Germinal center (tissue), 1 donor: ENCODE measurements at places on chromosomes 6 and 20.

GRCh38 chr20:1469925-1470571 lies 3.4 kb upstream of the NSFL1C start:
- DNase-seq, result peak; percentile 12

DNA sequence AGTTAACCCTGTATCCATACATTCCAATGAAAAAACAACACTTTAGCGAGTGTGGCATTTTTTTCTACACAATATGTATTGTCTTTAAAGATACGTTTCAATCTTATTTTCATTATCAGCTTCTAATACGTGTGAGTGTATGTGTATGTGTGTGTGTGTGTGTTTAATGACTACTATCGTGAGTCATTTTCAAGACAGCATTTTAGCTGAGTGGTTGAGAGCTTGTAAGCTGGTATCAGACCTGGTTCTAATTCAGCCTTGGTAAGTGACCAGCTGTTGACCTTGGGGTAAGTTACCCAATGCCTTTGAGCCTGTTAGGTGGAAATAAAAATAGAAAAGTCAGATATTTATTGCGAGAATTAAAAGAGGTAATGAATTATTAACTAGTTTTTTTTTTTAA lies 320.0 kb upstream of the NT5E start:
- DNase-seq, result no peak

DNA sequence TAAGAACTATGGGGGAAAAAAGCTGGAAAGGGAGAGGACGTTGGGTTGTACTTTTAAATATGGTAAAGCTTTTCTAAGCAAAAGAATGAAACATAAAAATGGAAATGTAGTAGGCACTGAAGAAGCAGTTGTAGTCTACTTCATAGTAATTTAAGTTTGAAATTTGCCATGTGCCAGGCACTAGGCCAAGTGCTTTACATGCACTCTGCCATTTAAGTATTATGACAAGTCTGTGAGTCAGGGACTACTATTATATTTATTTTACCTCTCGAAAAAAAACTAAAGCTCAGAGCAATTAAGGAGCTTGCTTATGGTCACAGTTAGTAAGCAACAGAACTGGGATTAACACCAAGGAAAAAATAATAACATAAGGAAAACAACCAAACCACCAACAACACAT lies 257.8 kb downstream of the GMDS start:
- no peak for DNase-seq

- no peak for DNase-seq
Observed at GRCh38 chr6:39902786-39903465, 31.3 kb downstream of the MOCS1 start.

GRCh38 chr6:1903780-1904465 lies 294.2 kb downstream of the FOXC1 start:
- no peak for DNase-seq

DNA sequence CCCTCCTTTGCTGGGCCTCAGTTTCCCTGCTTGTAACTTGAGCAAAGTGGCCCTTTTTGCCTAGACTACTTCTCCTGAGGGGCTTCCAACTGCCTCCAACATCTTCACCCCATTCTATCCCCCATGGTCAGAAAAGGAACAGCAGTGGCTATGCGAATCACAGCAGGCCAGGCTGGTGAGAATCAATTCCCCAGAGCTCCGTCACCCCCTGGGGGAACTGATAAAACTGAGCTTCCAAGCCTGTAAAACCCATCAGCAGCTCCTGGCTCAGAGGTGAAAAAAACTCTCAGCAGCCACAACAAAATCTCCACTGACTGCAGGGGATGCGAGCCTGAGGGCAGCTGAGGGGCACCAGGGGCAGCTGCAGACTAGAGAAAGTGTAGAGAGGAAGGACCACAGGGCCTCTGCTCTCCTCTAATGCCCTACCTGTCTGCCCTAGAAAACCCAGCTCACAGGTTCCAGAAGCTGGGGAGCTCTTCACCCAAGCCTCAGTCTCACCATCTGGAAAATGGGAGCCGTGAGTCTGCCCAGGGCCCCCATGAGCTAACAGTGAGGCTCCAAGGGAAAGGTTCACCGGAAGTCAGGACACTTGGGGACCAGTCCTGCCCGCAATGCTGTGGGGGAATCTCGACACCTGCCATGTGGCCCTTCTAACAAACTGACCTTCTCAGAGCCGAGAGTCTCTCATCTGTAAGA lies 120.6 kb downstream of the GRM4 start:
- DNase-seq, result no peak

DNA sequence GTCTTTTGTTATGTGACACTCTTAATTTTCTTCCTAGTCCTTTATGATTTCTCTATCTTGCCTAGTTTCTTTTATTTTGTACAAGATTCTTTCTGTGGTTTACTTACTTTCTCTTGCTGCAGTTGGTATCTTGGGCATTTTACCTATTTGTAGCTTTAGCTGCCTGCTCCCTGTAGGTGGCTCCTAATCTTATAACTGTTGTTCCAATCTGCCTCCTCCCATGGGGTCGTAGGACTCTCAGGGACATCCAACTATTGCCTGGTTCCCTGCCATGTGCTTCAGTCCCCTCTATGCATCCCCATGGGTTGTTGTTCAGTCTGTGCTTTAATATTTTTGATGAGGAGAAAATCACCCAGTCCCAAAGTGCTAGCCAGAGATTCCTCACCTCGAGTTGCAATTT lies 31.4 kb downstream of the RIN2 start:
- DNase-seq, result no peak

- no peak for DNase-seq
Observed at GRCh38 chr6:108895571-108895970, 47.3 kb downstream of the ARMC2 start.

DNA sequence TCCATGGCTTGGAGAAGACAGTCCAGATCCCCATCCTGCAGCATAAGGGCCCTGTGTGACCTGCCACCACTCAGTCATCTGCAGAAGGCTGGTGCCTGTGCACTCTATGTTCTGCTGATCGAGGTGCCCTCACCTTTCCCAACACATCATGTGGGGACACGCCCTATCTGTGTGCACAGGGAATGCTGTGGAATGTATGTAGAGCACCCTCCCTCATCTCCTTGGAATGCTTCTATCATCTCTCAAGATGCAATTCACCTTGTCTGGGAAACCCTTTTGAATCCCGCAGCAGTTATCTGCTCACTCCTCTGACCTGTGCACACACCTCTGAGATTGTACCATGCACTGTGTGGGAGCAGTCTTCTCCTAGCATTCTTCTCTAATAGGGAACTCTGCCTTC lies 207.2 kb upstream of the SSTR4 start:
- DNase-seq, result no peak

DNA sequence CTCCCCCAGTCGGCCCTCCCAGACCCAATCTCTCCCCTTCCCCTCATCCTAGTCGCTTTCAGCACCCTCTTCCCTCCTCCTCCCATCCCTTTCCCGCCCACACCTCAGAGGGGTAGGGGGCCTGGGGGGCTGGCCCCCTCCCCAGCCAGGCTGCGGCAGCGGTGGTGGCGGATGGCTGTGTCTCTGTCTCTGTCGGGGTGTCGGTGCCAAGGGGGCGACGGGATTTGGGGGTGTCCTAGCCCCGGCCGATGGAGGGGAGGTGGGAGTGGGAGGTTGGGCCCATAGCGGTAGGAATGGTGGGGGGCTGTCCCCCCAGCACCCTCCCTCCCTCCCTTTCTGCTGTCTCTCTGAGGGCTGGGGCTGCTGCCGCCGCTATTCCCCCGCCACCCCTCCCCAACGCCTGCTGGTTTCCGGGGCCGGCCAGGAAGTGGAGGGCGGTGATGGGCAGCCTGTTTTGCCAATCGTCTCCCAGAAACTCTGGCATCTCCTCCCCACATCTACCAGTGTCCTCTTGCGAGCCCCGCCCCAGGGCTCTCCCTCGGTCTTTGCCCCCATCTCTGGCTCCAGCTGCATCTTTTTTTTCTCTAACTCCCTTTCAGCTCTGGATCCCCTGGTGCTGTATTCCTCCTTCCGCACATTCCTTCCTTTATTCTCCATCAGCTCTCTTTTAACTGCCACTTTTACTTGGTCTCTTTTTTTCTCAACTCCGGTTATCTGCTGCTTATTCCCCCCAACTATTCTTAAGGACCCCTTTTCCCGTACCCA lies at the start of gene AGPAT1:
TSS of gene AGPAT1 (minus strand) at position 374 of the 765 bp plus-strand sequence. CDS start 4,588 bp downstream, outside the sequence.
- peak; percentile 98 for DNase-seq

DNA sequence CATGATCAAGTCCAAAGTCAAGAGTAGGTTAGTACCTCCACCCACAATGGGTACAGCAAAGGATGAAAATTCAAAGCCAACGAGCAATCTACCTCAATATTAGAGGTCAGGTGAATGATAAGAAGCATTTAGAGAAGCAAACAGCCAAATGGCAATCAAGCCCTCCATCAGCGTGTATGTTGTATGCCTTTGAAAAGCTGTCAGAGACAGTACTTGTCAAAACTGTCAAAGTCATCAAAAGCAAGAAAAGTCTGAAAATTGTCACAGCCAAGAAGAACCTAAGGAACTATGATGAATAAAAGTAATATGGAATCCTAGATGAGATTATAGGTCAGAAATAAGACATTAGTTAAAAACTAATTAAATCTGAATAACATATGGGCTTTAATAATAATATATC lies 99.3 kb downstream of the PCSK2 start:
- no peak for DNase-seq

DNA sequence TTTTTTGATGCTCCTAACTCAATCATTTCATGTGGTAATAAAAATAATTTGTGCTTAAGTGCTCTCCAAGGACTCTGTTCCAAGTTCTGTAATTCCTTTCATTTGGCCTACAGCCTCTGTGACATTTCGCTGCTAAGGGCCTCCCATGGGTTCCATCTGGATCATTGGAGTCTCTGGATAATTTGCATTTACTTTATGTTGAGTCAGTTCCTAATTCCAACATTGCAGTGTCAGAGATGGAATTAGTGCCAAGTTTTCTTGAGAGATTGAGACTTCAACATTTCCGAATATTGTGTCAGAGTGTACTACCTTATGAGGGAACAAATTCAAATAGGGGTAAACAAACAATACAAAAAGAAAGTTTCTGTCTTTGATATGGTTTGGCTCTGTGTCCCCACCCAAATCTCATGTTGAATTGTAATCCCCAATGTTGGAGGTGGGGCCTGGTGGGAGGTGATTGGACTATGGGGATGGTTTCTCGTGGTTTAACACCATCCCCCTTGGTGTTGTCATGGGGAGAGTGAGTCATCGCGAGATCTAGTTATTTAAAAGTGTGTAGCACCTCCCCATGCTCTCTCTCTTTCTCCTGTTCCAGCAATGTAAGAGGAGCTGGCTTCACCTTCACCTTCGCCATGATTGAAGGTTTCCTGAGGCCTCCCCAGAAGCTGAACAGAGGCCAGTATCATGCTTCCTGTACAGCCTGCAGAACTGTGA lies 244.1 kb upstream of the TBX18 start:
- no peak for DNase-seq

GRCh38 chr6:168704678-168705077 lies 263.7 kb downstream of the SMOC2 start:
- DNase-seq, result no peak

GRCh38 chr6:35794536-35795452 lies 2.3 kb downstream of the CLPS start:
- DNase-seq, result no peak

- no peak for DNase-seq
Observed at GRCh38 chr20:23136893-23137745, 51.0 kb upstream of the CD93 start.

DNA sequence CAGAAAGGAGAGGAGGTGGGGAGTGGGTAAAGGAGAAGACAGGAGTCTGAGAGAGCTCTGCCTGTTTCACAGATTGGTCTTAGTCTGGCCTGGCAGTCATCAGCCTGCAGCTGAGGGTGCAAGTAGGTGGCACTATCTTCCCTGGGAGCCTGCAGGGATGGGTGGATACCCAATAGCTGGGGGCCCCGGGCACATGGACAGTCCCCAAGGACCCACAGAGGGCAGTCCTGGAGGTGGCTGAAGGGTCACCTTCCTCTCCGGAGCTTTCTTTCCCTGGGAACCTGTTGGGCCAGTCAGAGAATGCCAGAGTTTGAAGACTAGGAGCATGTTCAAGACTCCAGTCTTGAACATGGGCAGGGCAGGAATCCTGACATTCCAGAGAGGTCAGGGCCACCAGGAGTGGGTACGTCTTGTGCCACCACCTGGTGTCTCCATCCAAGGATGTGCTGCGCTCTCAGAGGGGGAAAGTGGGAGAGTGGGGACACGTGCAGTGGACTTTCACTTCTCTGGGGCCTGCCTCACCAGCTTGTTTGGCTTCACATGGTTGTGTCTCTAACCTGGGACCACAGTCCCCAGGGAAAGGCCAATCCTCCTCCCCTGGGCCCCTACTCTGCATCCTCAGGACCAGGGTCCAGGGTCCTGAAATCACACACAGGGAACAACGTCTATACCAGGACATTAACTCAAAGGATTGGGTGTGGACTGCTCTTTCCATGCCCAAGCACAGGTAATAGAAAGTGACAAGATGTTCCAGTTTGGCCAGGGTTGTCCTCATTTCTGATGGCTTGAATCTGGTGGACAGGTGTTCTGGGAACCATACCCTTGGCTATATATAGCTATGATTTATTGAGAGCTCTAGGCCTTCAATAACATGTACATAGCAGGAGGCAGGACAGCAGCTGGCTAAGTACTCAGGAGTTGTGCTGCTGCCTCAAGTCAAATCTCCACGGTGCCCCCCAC lies 18.0 kb downstream of the AARS2 start:
- DNase-seq, result no peak

GRCh38 chr6:63529498-63529897 lies 42.8 kb upstream of the LOC128125822 start:
- no peak for DNase-seq

GRCh38 chr6:130138116-130138908 lies 84.4 kb downstream of the SAMD3 start:
- no peak for DNase-seq

DNA sequence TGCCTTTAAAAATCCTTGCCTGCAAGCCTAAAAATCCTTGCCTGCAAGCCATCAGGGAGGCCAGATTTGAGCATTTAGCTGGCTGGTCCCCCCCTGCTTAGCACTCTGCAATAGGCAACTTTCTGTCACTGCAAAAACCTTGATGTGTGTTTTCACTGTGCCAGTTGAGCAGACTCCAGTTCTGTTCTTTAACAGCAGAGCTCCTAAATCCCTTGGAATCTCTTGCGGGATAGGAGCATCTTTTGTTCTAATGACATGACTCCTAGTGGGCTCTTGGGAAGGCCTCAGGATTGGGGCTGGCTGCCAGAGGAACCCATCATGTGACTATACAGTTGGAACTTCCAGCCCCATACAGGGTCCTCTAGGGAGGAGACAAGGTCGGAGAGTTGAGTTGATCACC lies 50.4 kb downstream of the FAM184A start:
- DNase-seq, result no peak

GRCh38 chr6:157898169-157898568 lies 75.1 kb downstream of the SNX9 start:
- no peak for DNase-seq

DNA sequence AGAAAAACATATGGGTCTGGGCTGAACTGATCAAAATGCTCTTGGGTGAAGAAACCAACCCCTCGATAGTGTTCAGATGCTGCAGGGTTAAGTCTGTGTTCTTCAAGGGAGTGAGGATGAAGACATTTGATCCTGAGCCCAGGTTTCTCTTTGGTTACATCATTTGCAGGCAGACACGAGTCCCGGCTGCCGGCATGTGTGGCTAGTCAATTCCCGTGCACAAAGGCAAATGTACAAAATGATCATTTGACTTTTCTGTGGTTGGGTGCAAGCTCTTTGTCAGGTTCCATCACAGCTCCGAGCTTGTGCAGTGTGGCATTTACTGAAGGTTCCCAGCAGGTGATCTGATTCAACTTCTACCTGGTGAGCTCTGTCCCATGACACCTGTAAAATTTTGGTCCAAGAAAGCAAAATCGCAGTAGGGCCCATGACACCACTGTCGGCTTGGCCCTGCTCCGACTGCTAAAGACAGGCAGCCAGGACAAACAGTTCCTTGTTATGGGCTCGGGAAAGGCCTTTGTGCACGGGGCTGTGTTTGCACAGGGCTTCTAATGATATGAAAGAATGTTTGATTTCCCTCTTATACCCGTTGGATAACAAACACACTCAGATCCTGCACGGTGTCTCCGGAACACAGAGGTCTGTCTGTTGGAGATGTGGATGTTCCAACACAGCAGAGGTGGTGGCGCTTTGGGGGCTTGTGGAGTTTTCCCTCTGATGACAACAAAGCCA lies 46.9 kb downstream of the GJA10 start:
- no peak for DNase-seq
